ENCODE measurements at places on chromosomes 13 and 19.

DNA sequence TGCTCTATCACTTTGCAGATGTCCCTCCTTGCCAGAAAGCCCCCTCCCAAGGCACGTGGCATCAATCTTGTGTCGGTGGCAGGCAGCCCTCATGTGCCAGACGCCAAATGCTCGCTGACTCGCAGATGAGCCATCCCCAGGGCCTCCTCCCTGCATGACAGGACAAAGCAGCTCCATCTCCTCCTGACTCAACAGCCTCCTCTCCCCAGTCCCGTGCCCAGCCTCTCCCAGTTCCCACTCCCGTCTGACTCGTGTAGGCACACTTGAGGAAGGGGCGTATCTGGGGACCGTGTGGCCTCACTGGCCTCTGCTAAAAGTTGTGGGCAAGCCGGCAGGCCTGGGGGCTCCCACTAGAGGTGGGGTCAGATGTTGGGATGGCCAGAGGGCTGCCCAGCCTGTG lies 133.6 kb downstream of the STK24 start:
- peak; percentile 75 for DNase-seq

DNA sequence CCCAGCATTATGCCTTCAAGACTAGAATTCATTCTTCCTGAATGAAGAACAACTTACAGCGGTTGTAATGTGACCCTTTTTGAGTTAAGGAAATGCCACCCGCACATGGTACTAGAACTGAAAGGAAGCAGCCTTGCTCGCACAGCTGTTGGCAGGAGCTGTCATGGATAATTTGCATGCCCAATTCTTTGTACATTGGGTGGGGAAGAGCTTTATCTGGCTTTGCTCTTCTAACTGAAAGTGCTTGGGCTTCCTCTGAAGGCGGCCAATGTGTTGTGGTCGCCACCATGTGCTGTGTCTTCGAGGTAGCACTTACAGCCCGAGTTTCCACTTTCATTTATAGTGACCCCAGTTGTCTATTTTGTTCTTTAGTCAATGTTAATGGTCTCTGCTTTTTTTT lies 3.4 kb downstream of the CCNE1 start:
- no peak for DNase-seq

GRCh38 chr19:12331211-12331941 lies 2.1 kb downstream of the ZNF563 start:
- peak; percentile 23 for DNase-seq

- DNase-seq = no peak
Observed at GRCh38 chr13:73702419-73703071, 431.7 kb downstream of the KLF12 start.

- no peak for DNase-seq
Observed at GRCh38 chr13:104375614-104376013, 1309.4 kb upstream of the SLC10A2 start.

GRCh38 chr19:48169578-48169938 lies 586 bp downstream of the LIG1 start:
- DNase-seq = peak; percentile 86

- DNase-seq = no peak
Observed at GRCh38 chr13:20780317-20780716, 6.6 kb upstream of the EEF1AKMT1 start.

DNA sequence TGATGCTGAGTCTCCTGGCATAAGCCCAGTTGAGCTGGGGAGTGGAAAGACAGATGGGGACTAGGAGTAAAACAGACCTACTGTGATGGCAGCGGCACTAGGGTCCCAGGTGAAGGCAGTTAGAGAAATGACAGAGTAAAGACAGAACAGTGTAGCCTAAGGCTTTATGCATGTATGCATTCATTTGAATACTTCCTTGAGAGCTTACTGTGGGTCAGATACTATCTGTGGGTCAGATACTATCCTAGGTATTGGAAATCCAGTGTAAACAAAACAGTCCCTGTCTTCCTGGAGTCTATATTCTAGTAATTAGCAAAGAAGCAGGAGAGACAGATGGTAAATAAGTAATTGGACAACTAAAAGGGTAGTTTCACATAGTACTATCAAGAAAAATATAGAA lies 73.7 kb upstream of the LRCH1 start:
- DNase-seq = no peak

- no peak for DNase-seq
Observed at GRCh38 chr13:34990399-34991214, 48.5 kb downstream of the NBEA start.

DNA sequence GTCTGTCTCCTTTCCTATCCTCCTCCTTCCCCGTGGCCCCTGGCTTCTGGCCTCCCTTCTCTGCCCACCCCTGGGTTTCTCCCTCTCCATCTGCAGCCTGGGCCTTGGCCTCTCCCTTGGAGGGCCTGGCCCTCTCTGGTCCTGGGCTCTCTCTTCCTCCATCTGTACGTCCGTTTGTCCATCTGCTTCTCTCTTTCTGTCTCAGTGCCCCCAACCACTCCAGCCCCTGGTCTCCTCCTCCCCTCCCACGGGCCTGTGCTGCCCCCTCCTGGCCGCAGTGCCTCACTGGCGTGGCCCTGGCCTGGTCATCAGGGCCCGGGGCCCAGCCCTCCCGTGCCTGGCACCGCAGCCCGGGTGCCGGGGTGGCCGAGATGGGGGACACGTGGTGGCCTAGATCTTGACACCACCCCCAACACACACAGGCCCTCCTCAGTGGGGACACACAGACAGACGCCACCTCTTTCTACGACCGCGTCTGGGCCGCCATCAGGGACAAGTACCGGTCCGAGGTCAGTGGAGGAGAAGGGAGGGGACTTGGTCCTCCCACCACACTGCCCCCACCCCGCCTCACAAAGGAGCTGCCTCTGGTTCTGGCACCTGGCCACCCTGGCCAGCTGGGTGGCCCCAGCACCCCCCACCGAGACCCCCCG lies 11.3 kb downstream of the PRKCSH start:
- peak; percentile 69 for DNase-seq

DNA sequence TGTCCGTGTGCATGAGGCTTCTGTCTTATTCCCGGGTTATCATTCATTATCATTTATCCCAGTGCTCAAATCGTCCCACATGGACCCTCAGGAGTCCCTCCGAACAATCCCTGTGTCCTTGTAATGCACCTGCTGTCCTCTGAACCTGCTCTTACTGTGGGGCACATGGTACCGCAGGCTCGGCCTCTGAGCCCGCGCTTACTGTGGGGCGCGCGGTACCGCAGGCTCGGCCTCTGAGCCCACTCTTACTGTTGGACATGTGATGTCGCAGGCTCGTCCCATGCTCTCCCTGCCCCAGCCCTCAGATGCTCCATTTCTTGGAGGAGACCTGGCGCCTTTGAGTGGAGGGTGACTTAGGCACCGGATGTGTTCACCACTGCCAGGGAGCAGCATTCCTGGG lies 16.8 kb upstream of the ZNF554 start:
- no peak for DNase-seq

- DNase-seq = peak; percentile 54
Observed at GRCh38 chr13:46521921-46522747, 30.8 kb upstream of the LRCH1 start.

GRCh38 chr19:38793177-38793576 lies 4.2 kb downstream of the LGALS7B start:
- no peak for DNase-seq

DNA sequence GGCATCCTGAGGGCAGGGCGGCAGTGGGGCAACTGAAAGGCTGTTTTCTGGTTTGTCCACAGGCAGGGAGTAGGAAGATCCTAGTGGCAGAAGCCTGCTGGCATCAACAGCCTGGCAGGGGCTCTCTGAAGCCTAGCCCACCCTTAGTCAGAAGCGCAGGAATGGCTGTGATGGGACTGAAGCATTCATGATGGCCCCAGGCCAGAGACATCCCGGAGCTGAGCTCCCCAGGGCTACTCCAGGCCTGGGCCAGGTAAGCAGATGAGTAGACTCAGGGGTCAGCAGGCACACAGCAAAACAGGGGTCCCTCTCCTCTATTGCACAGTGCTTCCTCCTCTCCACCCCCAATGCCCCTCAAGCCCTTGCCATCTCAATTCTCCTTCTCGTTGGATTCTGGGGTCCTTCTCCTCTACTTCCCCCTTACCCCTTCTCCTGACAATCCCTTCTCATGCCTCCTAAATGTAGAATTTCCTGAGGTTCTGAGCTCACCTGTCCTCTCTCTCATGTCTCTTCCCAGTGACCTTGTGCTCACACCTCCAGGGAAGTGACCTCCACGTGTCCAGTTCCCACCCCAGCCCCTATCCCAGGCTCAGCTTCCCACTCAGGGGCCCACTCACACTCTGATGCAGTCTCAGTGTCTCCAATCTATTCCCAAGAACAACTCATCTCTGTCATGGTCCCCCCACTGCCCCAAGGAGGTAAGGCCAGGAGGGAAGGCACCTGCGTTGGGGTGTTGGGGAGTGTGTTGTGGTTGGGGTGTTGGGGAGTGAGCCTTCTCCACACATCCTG lies 158.7 kb upstream of the ZNF507 start:
- DNase-seq = no peak

- DNase-seq = no peak
Observed at GRCh38 chr13:59621773-59622172, 542.0 kb downstream of the DIAPH3 start.

DNA sequence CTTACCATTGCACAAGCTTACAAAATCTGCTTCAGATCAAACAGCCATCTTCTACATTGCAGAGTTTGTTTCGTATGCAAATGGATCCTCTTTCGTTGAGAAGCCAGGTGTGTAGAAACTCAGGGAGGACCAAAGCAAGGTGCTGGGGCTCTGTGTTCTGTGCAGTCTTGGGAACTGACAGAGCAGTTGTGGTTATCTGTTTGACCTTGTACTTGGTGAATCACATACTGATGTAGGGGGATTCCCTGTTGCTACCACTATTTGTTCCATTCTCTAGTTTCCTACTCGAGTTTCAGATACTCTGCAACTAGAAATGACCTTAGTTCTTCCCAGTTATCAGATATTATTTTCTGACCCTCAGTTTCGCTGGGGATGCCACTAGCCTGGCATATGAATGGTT lies 95.2 kb upstream of the CLDN10 start:
- peak; percentile 15 for DNase-seq

GRCh38 chr19:14950421-14950820 lies 9.1 kb downstream of the OR7C2 start:
- DNase-seq = no peak

- DNase-seq = no peak
Observed at GRCh38 chr13:83839146-83839545, 43.1 kb downstream of the SLITRK1 start.

DNA sequence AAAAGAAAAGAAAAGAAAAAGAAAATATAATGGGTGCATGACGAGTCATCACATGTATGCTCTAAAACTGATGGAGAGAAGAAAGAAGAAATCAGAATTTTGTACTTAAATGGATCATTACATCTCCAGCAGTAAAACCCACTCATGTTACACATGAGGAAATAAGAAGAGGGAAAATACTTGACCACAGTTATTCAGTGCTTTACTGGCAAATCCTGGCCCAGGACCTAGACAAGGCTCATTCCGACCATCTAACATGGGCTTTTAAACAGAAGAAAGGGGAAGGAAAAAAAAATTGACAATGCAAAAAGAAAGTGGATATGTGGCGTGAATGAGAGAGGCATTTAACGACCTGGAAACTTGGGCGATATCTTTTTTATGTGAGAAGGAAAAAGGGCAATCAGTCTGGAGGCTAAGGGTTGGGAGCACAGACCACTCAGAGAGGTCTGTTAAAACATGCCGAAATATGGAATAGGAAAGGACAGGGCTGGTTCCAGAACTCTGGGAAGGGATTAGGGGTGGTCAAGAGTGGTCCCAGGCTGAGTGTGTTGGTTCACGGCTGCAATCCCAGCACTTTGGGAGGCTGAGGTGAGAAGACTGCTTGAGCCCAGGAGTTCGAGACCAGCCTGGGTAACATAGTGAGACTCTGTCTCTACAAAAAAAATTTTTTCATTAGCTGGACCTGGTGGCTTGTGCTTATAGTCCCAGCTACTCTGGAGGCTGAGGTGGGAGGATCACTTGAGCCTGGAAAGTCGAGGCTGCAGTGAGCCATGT lies 1.6 kb downstream of the SIGLECL1 start:
- peak; percentile 65 for DNase-seq

- no peak for DNase-seq
Observed at GRCh38 chr19:944171-944567, 18.3 kb downstream of the ARID3A start.

DNA sequence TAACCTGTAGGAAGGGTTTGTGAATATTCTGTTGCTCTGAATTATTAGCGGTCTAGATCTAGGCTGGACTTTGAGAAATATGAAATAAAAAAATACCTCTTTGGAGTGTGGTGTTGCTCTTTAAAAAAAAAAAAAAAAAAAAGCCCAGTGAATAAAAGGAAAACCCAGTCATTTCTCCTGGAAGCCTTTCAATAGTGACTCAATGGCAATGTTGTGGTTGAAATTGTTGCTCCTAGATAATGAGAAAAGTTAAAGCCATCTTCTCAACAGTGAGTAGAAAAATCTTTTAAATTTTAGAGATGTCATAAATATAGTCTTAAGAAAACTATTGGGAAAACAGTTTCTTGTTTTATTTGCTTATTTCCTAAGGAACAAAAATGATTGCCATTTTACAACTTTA lies 135.3 kb downstream of the RFC3 start:
- DNase-seq = no peak

DNA sequence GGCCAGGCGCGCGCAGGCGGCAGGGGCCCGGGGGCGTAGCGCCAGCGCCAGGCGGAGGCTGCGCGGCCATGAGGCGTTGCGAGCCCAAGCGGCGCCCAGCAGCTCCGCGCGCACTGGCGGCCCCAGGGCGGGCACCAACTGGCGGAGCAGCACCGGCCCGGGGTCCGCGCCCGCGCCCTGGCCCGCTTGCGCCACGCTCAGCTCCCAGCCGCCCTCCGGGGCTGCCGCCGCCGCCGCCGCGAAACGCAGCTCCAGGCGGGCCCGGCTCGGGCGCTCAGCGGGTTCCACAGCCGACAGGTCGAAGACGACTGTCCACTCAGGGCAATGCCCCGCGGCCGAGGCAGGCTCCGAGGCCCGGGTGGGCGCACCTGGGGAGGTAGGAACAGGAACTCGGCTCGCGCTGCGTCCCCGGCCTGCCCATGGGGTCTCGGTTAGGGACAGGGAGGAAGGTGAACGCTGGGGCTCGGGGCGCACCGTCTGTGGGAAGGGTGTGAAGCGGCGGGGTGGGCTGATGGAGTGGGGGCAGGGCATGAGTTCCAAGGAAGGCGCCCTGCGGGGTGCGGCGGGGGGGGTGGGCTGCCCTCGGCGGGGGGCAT lies 26.8 kb downstream of the CERS1 start:
- no peak for DNase-seq

GRCh38 chr19:46239193-46240024 lies 9.9 kb downstream of the IGFL1 start:
- DNase-seq = no peak

- no peak for DNase-seq
Observed at GRCh38 chr19:39036581-39036980, 4.2 kb upstream of the FBXO27 start.

GRCh38 chr19:13906521-13906904 lies 512 bp downstream of the CC2D1A start:
- peak; percentile 19 for DNase-seq

GRCh38 chr19:11242025-11242424 lies 2.6 kb downstream of the ANGPTL8 start:
- no peak for DNase-seq

Measured in suppressor macrophage treated with lipopolysaccharide for 4 hours (primary cell).